Activated T-helper 1 cell treated with anti-CD3 and anti-CD28 coated beads, Interleukin-2, amount 50 U/mL, for 16 hours (primary cell): ENCODE measurements at places on chromosomes 4 and X.

- DNase-seq, result no peak
Observed at GRCh38 chrX:37287741-37288444, 61.3 kb upstream of the PRRG1 start.

GRCh38 chr4:180832073-180832472 lies 1411.1 kb upstream of the TENM3 start:
- no peak for DNase-seq

DNA sequence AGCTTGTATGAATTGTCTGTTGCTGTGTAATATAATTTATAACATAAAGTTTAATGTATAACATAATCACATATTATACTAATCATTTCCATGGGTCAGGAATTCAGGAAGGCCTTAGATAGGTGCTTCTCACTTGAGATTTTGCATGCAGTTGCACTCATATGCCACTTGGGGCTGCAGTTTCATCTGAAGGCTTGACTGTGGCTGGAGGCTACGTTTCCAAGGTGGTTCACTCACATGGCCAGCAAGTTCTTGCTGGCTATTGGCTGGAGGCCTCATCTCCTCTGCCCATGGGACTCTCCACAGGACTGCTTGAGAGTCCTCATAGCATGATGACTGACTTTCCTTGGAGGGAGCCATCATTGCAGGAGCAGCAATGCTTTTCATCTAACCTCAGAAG lies 53.4 kb upstream of the STX18 start:
- no peak for DNase-seq

GRCh38 chr4:56768763-56769162 lies 52.7 kb downstream of the SPINK2 start:
- DNase-seq, result no peak

GRCh38 chrX:97844943-97845342 lies 961.2 kb downstream of the RPA4 start:
- DNase-seq, result no peak

GRCh38 chr4:6420036-6420435 lies 52.4 kb downstream of the PPP2R2C start:
- DNase-seq, result no peak

DNA sequence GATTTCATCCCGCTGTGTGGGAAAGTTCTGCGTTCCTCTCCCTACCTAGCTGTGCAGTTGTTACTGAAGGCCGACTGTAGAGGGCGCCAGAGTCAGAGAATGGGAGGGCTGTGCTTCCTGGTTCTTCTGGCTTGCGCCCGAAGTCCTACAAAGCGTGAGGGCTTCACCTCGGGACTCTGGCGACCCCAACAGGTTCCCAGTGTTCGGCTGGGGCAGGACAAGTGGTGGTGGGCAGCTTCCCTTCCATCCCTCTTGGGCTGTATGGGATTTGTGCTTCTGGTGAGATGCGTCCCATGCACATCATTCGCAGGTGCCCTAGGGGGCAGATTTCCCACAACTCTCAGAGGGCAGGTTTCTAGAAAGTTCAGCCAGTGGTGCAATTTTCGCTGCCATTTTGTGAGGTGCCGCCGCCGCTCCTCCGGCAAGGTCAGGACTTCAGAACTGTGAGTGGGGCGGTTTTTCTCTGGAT lies 27.3 kb downstream of the CT45A1 start:
- DNase-seq, result no peak

DNA sequence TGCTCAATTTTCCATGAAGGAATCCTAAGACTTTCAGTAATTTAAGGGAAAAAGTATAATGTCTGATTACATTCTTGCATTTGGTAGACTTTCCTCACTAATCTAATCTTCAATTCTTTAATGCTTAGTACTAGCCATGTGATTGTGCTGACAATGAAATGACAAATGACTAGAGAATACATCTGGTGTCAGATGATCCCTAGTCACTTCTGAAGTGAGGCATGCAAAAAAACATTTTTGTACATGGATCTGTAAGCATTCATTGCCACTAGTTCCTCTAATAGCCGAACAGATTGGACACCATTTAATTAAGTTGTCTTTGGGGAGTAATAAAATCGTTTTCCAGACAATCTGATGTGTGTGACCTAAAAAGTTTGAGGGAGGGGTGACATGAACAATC lies 62.7 kb upstream of the NRK start:
- DNase-seq, result no peak

DNA sequence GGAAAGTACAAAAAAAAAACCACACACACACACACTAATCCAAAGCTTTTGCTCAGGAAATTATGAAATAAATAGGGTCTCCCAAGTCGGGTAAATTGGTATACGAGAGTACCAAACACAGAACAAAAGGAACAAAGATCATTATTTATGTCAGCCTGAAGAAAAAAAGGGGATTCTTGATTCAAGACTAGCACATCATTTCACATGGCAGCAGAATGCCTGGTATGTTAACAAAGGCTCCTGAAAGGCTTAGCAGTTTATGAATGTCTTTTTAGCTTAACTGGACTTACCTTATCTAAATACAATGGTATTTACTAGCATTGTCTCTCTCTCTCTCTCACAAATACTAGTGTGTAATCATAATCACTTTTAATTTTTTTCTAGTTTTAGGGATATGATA lies 11.3 kb downstream of the RAP2C start:
- DNase-seq, result no peak

DNA sequence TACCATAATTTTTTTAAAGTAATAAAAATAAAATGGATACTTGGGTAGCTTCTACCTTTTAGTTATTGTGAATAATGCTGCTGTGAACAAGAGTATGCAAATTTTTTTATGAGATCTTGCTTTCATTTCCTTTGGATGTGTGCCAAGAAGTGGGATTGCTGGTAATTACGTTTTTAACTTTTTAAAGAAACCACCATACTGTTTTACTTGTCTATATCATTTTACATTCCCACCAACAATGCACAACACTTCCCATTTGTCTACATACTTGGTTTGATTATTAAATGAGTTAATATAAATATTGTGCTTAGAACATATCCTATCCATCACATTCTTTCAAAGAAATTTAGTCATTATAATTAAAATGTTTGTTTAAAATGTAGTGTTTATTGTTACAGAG lies 3.9 kb upstream of the SULT1B1 start:
- DNase-seq, result no peak

DNA sequence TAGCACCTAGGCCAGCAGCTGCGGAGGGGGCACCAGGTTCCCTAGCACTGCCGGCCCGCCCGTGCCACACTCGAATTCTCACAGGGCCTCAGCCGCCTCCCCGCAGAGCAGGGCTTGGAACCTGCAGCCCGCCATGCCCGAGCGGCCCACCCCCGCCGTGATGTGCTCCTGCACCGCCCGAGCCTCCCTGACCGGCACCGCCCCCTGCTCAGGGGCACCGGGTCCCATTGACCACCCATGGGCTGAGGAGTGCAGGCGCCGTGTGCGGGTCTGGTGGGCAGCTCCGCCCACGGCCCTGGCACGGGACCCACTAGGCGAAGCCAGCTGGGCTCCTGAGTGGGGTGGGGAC lies 35.4 kb upstream of the ENPP6 start:
- no peak for DNase-seq

GRCh38 chrX:43108828-43109227 lies 330.9 kb upstream of the PPP1R2C start:
- no peak for DNase-seq

DNA sequence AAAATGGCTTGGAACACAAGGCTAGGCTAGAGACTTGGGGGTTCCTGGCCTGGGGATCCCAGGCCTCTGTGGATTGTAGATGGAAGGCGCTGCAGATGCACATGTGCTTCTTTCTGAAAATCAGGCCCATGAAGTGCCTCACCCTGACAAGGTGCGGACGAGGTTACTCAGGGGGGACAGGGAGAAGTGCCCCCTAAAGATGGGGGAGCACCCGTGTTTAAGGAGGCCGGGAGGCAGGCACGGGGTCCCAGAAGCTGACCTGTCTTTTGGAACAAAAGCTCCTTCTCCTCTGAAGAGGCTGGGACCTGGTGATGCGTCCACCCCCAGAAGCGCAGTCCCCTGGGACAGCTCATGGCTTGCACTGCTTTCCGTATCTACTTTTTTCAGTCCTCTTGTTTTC lies 2.4 kb downstream of the PDZD4 start:
- no peak for DNase-seq

- no peak for DNase-seq
Observed at GRCh38 chrX:154022108-154022507, 2.4 kb upstream of the IRAK1 start.

DNA sequence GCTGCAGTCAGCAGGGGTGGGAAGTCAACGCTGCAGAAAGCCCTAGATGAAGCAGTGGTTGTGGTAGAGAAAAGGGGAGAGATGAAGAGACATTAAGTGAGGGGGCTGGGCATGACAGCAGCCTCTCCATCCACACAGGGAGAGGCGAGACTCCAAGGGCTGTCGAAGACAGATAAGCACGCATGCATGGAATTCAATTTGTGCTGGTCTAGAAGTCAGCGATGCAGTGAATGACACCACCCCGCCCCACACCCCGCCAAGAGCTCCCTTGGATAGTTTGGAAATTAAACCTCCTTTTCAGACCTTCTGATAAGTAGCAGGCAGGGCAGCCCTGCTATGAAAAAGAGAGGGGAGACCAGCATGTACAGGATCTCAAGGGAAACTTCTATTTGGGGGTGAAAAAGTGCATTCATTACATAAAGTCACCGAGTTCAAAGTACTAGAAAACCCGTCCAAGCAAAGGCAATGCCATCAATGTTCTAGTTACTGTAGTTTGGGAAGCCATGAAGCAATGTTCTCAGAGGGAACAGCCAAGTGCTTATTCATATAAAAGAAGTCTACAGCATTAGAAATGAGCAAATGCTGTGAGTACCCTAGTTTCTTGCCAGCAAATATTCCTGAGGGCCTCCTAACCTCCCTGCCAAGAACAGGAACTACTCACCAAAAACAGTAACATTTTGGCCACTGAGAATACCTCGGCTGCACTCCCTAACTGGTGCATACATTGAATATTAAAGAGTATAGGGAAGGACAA lies 152.3 kb upstream of the ANXA10 start:
- no peak for DNase-seq

DNA sequence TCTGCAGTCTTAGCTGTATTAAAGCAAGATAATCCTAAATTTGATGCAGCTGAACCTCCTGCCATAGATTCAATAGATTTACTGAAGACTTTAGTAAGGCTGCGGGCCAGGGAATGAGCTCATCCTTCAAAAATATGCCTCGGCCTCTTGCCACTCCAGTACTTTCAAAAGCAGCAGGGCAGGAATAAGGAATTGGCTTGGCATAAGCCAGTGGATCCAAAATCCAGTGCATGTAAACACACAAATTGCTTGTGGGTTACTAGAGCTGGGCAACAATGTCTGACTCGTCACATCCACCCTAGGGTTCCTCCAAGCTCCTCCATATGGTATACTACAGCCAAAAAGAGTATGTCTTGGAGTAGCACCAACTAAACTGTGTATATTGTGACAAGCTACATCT lies 165.0 kb downstream of the AMELX start:
- DNase-seq, result no peak

GRCh38 chr4:16136311-16136710 lies 52.5 kb upstream of the PROM1 start:
- no peak for DNase-seq

DNA sequence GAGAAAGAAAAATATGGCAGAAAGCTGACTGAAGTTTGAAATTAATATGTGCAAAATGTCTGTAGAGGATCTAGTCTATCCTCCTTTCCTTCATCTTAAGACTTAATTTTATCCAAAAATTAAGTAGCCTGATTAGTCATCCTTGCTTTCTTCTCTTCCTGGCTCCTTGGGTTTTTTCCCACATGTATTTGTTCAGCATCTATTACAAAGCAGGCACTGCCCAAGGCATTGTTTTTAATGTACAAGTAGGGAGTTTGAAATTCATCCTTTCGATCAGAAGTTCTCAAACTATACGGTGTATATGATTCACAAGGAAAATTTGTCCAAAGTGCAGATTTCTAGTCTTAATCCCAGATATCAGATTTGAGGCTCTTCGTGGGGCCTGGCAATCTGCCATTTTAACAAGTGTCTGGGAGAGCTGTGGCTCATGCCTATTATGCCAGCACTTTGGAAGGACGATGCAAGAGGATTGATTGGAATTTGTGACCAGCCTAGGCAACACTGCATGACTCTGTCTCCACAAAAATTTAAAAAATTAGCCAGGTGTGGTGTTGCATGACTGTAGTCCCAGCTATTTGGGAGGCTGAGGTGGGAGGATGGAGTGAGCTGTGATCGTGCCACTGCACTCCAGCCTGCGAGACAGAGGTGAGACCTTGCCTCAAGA lies 19.4 kb upstream of the YTHDC1 start:
- no peak for DNase-seq

DNA sequence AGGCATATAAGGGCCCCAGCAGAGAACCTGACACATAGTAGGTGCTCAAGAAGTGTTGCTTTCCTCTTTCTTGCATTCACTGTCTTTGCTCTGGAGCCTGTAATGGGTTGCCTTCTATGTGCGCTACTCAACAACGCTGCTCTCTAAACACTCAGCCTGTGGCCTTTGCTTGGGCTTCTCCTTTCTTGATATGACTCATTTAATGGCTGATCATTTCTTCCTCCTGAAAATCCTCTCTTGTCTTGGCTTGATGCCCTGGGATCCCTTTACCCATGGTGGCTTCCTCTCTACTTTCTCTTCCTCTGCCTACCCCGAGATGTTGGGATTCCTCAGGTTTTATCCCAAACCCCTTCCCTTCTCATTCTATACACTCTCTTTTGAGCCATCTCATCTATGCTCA lies 19.9 kb upstream of the PJA1 start:
- no peak for DNase-seq

- no peak for DNase-seq
Observed at GRCh38 chrX:104195013-104195412, 28.8 kb downstream of the FAM199X start.

DNA sequence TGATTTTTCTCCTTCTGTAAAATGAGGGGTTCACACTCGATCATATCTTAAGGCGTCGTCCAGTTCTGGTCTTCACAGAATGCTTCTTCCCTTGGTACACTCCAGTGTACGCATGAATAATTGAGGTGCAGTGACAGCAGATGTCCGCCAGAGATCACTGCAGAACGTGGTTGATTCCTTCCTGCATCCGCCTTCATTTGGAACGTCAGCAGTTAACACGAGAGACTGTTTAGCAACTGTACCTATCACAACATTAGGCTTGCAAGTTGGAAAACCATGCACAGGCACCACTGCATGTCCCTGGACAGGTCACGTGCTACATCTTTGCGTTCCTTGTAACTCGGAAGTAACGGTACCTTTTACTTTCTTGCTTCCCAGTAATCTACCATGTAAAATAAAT lies 66.0 kb upstream of the GEMIN8 start:
- DNase-seq, result no peak

GRCh38 chr4:24889991-24890390 lies 22.9 kb downstream of the CCDC149 start:
- no peak for DNase-seq

GRCh38 chr4:24053934-24054333 lies 164.1 kb upstream of the PPARGC1A start:
- no peak for DNase-seq

DNA sequence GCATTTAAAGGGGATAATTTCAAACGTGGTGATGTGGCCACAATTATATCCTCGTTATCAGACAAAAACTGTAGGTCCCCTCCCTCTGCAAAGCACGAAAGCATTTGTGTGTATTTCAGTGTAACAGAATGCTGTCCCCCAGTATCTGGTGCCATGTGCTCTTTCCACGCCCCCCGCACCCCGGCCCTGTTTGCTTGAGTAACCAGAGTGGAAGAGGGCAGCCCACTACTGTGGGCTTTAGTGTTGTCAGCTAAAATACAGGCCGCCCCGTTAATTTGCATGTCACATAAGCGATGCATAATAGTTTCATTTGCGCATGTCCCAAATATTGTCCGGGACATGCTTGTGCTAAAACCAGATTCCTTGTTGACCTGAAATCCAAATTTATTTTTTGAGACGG lies 110.1 kb downstream of the PHKA2 start:
- no peak for DNase-seq
